Stimulated activated memory B cell treated with anti-CD40 and anti-IgM and Interleukin-4, amounts not matched to agents 10 μg/mL and 1 μg/mL and 100 μg/mL, for 72 hours (primary cell): ENCODE measurements at places on chromosomes 13 and 19.

GRCh38 chr13:39554371-39554770 lies 48.6 kb downstream of the LHFPL6 start:
- no peak for ATAC-seq

DNA sequence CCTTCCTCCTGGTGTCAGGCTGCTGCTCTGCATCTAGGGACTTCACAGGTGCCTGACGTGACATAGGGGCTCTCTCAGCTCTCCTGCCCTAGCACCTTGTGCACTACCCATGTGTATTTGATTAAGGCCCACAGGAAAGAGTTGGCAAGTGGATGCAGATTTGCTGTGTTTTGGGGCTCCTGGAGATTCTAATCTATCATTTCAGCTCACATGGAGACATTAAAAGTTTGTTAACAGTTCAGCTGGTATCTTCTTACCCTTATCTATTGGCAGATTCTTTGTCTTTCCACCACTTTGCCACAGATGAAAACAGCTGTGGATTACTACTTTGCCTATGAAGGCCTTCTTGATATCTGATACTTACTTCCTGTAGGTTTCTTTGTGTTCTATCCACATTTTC lies 41.9 kb downstream of the WASF3 start:
- no peak for ATAC-seq

- ATAC-seq: no peak
Measured at GRCh38 chr13:21902709-21903098, 231.8 kb downstream of the FGF9 start.

DNA sequence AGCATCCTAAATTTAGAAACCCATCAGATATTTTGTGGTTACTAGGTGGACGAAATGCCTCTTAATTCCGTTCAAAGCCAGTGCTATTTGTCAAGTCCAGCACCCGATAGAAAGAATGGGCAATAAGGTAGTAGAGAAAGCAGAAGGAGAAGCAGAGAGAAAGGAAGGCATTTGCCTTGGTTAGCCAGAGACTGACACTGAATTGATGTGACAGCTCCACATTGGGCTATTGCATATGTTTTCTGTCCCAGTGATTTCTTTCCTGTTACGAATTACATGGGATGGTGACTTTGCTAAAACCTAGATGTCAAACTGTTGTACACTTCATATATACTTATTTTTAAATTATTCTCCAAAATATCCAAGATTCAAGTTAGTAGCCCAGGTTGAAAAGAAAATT lies 542.6 kb downstream of the DCT start:
- ATAC-seq: no peak

DNA sequence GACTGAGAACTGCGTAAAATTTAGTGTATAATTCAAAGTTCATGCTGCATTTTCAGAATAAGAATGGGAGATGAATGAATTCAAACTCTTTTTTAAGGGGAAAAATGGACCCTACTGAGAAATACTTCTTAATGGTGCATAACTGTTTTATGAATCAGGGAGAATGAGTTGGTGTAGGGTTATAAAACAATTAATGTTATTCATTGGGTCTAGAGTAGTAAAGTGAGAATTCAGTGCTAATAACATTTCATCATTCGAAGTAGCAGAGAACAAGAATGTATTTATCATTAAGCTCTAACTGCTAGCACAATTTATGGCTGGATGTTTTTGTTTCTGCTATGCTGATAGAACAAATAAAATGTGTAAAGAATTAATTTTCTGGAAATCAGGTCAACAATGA lies 310.2 kb downstream of the SLITRK5 start:
- no peak for ATAC-seq

GRCh38 chr13:49443357-49443703 lies 534 bp downstream of the CAB39L start:
- ATAC-seq: no peak

DNA sequence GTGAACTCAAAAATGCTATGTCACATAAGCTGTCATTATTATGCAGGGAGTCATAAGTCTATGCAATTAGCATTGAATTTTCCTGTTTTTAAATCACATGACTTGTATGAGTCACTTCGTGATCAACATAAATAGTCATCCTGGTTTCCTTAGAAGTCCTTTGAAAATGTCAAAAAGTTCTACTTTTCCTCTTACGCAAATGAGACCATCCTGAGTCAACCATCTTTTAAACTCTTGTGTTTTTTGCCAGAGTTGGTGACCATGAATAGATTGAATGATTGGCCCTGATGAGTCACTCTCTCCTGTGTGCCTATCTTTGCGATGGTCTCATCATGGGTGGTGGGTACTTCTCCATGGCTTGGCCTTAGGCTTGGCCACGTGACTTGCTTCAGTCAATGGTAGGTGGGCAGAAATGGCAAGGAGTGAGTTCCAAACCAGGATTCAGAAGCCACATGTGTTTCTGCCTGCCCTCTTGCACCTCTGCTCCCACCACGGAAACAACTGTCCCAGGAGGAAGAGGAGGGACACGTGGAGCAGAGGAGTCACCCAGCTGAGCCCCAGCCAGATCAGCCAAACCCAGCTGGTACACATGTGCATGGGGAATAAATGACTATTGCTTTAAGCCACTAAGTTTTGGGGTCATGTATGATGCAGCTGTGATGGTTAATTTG lies 123.5 kb upstream of the CACNA1A start:
- ATAC-seq: no peak

- no peak for ATAC-seq
Measured at GRCh38 chr13:112575675-112576074, 12.3 kb downstream of the TUBGCP3 start.

DNA sequence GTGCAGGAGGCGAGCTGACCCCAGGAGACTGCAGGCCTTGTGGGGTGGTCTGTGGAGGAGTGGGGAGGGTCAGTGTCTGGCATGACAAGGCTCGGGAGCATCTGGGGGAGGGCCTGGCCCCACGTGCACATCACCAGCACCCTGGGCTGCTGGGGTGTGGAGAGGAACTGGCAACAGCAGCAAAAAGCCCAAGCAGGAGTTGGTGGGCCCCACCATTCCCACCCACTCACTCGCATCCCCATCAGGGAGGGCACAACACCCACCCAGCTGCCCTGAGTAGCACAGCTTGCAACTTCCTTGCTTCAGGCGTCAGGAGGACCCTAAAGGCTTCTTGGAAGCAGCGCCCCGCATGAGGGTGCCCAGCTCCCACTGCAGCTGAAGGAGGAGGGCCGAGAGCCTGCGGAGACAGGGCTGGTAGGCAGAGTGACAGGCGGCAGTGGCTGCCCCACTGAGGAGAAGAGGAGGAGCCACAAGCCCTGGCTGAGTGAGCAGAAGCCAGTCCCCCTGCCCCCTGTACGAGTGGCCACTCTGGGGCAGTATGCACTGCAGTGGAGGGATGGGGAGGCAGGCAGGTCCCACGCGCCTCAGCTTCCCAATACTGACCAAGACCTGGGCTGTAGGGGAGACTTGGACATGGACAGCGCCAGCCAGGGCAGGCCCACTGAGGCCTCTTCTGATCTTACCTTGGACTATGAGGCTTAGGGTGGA lies 26.5 kb downstream of the ELL start:
- ATAC-seq: no peak

GRCh38 chr13:40148101-40148500 lies 492.6 kb downstream of the COG6 start:
- peak; percentile 79 for ATAC-seq

DNA sequence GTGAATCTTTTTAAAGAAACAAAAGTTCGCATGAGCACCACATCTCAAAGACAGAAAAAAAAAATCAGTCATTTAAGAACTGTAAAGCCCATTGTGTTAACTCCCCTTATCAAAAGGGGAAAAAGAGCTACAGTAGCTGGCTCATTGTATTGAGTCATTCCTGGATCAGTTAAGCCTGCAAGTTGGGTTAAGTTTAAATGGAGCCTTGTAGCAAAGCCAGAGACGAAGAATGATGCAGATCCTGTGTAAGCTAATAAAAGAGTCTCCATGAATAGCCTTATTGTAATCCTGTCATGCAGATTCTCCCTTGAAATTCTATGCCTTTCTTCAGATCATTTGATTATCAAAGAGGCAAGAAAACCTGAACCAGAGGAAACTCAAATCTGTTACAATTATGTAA lies 83.8 kb downstream of the CRYL1 start:
- ATAC-seq: no peak

GRCh38 chr13:18993884-18994660 lies 187.6 kb downstream of the TUBA3C start:
- ATAC-seq: no peak

- ATAC-seq: no peak
Measured at GRCh38 chr13:32073180-32073864, 41.7 kb downstream of the FRY start.

DNA sequence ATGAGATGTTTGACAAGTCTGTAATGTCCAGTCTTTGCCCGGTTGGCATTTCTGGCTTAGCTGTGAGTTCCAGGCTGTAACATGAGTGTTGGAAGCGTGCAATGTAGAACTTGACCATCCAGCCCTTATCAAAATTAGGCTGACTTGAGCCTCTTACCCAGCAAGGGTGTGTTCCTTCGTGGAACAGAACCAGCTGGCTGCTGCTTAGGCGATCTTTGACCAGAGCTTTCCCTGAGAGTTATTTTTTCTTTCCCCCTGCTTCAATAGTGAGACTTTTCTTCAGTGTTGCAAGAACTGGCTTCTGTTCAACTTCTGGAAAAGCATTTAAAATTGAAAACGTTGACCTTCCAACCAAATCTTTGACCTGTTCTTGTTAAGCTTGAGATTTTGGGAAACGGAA lies 6.5 kb downstream of the TNFSF13B start:
- ATAC-seq: no peak

DNA sequence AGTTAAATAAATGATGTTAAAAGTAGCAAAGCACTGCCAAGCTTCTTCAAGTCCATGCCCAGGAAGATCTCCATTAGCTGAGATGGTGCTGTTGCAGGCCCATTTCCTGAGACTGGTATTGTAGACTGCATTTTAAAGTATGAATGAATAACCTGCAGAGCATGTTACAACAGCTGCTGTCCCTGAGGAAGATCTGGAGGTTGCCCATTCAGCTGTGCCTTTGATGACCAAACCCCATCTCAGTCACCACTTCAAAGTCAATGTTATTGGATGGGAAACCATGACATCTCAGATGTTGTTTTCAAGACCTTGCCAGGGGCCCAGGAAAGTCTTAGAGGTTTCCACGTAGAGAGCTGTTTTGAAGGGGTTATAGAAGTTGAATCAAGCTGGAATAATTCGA lies 281.3 kb downstream of the MTUS2 start:
- no peak for ATAC-seq

GRCh38 chr13:85419611-85420010 lies 379.6 kb downstream of the SLITRK6 start:
- no peak for ATAC-seq

DNA sequence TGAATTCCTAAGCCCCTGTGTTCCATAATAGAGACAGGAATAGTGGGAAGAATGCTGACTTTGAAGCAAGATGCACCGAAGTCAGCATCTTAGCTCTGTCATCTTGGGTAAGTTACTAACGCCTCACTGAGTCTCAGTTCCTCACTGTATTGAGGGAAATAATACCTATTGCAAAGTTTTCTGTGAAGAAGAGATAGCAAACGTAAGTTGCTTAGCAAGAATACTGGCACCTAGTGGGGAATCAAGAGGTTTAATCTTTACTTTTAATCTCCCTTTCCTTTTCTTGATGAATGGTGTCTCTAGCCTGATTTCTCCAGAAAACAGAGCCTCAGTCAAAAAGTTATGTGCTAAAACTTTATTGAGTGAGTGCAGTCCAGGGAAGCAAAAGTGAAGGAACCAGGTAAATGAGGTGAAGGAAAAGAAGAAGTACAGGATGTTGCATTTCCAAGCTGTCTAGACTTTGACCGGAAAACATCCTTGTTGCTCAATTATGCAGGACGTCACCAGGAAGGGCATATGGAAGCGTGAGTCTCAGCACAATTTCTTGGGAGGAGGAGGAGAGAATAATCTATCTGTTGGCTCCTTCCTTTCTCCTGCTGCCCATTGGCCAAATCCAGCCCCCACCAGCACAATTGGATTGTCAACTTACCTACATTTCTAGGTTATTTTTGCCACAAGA lies 210.0 kb downstream of the B3GLCT start:
- peak; percentile 62 for ATAC-seq

DNA sequence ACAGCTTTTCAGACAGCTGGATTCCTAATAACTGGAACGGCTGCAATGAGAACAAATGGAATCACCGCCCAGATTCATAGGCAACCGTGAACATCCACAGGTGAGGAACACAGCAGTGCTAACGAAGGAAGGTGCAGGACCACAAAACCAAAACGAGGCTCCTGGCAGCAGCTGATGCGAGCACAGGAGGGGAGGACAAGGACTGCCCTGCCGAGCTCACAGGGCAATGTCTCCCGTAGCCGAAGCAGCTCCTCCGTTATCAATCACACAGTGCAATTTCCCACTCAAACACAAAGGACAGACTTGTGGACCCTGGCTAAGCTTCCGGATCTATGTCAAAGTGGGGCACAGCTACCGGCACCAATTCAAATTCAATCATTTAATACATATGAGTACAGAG lies 70.6 kb downstream of the STK24 start:
- ATAC-seq: no peak

DNA sequence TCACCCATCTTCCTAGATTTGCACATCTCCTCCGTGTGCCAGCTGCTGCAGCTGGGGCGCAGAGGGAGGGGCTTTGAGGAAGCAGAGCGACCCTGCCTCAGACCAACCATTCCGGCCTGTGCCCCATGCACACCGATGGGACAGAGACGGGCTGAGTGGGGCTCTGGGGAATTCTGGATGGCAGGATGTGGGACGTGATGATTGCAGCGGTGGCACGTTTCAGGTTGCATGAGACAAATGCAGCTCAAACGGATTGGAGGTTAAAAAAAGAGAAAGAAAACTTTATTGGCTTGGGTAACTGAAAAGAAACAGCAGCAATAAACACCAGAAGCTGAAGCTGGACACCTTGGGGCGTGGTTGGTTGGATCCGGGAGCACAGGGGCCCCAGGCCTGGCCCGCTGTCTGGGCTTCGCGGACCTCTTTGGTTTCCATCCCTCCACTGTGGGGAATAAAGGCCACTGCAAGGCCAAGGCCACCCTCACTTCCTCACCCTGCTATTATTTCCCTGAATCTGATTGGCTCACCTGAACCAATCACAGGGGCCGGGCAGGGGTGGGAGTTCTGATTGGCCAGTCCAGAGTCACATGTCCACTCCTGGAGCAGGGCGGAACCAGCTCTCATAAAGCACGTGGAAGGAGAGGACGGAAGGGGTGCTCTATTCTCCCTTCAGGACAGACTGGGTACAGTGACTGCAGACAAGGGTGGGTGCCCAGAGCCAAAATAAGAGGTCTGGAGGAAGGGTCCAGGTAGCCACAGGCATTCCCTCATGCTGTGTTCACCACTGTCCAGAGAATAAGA lies 6.1 kb upstream of the ZNF787 start:
- no peak for ATAC-seq
